ENCODE measurements at places on chromosomes 12 and 14.

DNA sequence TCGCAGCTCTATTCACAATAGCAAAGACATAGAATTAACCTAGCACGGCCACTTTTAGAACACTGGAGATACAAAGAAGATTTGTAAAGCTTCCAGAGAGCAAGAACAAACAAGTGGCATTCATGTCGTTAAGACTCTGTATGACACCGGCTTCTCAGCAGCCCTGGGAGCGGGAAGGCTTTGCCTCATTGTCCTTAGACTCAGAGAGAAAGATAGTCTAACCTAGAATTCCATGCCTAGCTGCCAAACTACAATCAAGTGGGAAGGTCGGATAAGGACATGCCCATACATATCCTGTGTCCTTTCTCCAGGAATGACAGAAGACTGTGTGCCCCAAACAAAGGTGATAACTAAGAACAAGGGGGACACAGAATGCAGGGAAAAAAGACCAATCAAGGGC lies 1038.3 kb downstream of the BCL11B start:
- no peak for DNase-seq

DNA sequence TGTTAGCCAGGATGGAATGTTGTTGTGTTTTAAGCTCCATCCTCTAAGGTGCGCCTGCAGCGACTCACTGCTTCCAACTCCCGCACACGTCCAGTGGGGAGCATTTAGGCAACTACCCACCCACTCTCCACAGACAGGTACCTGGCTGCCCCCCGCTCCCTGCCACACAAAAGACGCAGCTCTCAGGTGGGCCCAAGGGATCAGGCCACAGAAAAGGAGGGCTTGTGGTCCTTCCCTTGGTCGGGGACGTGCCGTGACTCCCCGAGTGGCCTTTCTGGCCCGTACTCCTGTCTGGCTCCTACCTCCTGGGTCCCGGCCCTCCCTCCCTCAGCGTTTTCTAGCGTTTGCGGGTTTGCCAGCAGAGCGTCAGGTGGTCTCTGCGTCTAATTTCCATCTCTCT lies 16.2 kb downstream of the TEDC1 start:
- no peak for DNase-seq

DNA sequence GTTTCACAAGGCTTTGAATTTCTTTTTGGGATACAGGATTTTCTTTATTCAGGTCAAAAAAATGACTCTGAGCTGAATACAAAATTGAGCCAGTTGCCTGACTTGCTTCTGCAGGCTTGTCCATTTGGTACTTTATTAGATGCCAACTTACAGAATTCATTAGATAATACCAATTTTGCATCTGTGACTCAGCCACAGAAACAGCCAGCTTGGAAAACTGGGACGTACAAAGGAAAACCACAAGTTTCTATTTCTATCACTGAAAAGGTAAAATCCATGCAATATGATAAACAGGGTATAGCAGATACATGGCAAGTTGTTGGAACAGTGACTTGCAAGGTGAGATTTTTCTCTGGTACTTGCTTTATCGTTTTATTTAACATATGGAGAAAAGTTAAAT lies 5.8 kb downstream of the AP5M1 start:
- no peak for DNase-seq

- DNase-seq = no peak
Measured at GRCh38 chr12:51377099-51377984, 13.9 kb downstream of the GALNT6 start.

GRCh38 chr14:89241934-89242651 lies 174.9 kb downstream of the FOXN3 start:
- no peak for DNase-seq

- no peak for DNase-seq
Measured at GRCh38 chr12:104048162-104048561, 1.8 kb downstream of the GLT8D2 start.

- no peak for DNase-seq
Measured at GRCh38 chr12:12997156-12997555, 2.9 kb downstream of the HEBP1 start.

GRCh38 chr12:91180582-91181395 lies 1.8 kb downstream of the DCN start:
- no peak for DNase-seq

DNA sequence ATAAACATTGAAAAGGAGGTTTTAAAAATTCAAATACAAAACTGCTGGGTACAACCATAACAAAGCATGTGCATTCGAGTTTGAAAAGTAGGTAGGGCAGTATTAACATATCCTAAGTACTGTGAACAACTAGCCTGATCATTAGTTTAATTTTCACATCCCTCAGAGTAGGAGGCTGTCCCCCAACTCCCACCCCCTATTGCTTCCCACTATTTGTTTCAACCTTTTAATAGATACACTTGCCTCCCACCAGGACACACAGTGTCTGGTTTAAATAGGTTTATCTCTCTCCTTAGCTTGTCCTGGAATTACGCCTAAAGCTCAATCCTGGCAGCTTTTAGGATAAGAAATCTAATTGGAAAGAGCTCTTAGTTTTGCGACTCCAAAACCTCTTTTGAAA lies 2.1 kb downstream of the TAOK3 start:
- no peak for DNase-seq

GRCh38 chr14:41605550-41606281 lies 960 bp upstream of the LRFN5 start:
- peak; percentile 53 for DNase-seq

DNA sequence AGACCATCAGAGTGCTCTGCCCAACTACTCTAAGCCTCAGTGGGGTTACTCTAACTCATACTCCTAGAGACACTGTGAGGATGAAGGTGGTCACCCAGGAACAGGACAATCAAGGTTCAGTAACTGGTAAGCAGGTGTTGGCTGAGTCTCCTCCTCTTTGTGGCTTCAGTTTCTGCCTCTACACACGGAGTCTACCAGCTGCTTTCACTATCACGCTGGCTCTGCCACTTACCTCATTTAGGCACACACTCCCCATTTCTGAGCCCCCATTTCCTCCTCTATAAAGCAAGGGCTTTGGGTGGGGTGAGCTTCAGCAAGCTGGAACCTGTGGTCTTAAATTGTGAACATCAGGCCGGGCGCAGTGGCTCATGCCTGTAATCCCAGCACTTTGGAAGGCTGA lies 7.3 kb upstream of the TCHP start:
- no peak for DNase-seq

DNA sequence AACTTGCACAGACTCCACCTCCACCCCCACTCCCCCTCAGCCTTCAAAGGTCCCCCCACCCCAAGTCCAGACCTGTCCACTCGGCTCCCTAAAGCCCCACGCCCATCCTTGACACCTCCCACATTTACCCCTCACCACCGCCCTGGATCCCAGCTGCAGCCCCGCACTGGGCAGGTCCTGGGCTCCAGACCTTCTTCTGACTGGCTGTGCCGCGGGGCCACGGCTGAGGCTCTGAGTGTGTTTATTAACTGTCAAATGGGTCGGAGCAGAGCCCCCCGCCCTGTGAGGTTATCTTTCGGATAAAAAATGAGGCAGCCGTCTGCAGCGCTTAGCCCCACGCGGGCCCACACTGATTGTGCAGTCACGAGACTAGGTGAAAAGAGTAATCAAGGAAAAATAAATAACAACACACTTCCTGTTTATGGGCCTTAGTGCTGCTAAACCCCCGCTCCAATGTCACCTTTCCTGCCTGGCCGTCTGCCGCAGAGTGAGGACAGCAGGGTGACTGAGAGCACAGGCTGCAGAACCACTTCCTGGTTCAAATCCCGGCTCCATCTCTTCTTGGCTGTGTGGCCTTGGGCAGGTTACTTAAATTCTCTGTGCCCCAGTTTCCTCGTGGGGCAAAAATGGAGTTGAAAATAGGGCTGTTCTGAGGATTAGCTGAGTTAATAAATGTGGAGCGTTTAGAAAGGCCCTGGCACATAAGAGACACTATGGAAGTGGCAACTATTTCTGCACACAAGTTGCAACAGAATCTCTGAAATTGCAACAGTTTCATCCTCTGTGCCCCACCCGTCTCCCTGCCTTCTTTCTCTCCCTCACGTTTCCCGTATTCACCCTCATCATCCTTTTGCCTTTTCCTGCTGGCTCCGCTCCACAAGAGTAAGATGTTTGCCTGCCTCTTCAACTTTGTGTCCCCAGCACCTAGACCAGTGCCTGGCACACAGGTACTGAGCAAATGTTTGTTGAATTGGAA lies 9.4 kb downstream of the SETD1B start:
- DNase-seq = no peak

DNA sequence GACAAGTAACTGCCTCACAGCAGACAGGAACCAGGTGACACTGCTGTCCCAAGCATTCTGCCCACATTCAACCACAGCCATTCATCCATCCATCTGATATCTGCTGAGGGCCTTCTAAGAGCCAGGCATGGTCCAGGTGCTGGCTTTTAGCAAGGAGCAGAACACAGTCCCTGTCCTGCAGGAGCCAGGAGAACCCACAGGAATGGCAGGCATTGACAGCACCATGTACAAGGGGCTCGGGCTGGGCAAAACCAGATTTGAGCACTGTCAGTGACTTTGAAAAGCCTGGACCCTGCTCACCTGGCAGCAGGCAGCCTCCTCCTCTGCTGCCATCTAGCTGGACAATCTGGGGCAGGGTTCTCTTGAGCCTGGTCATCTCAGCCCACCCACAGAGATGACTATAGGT lies 137.0 kb downstream of the ZFP36L1 start:
- DNase-seq = no peak

GRCh38 chr12:62256408-62257096 lies 3.7 kb upstream of the USP15 start:
- DNase-seq = no peak

- no peak for DNase-seq
Measured at GRCh38 chr14:104700225-104700651, 10.8 kb downstream of the INF2 start.

- no peak for DNase-seq
Measured at GRCh38 chr14:51071857-51072256, 23.0 kb downstream of the TRIM9 start.

DNA sequence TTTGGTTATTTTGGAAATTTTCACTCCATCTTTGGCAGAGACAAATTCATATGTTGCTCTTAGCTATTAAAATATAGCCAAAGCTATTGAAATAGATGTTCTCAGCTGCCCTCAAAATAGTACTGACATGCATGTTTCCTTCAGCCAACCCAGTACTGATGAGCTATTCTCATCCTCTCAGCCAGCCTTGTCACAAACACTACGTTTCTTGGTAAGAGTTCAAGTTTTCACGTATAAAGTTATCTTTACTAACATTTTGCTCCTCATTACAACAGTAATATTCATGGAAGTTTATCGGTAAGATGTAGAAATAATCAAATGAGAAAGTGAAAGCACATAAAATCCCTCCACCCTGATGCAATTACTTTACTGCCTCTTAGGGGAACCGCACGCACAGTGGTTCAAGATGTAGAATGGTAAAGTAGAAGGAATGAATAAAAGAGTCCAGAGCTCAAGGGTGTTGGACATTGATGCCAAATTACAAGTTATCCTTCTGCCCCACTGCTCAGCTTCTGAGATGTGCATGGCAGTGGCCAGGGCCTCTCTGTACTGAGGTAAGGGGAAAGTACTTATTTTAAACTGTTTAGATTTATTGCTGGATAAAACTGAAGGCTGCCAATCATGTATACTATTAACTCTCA lies 20.7 kb downstream of the GCH1 start:
- DNase-seq = no peak

DNA sequence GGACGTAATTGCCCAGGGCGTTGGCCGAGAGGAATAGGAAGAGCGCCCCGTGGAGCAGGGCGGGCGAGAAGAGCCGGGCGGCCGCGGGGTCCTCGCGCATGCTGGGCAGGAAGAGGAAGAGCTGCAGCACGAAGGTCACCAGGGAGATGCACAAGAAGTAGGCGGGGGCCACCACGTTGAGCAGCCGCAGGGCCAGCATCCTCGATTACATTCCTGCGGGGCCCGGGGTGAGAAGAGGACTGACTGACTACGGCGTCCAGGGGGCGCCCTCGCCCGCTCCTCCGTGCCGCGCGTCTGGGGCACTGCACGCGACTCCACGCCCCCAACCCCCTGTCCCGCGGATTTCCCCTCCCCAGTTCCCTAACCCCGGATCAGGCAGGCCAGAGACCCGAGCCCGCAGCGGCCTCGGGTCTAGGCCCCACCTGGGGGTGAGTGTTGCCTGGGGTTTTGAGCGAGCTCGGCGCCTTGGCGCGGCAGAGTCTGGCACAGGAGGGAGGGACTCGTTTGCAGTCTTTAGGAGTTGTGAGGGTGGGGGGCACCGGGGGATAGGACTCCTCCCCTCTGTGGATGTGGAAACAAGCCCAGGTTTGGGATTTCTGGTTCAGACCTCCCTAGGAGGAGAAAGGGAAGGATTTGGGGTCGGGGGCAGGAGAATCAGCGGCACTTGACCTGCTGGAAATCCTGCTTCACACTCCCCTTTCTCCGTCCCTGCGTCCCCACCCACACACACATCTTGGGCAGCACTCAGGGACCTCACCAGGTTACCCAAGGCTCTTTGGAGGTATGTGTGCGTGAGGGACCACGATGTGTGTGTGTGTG lies 1.8 kb downstream of the ZDHHC22 start:
- peak; percentile 84 for DNase-seq

DNA sequence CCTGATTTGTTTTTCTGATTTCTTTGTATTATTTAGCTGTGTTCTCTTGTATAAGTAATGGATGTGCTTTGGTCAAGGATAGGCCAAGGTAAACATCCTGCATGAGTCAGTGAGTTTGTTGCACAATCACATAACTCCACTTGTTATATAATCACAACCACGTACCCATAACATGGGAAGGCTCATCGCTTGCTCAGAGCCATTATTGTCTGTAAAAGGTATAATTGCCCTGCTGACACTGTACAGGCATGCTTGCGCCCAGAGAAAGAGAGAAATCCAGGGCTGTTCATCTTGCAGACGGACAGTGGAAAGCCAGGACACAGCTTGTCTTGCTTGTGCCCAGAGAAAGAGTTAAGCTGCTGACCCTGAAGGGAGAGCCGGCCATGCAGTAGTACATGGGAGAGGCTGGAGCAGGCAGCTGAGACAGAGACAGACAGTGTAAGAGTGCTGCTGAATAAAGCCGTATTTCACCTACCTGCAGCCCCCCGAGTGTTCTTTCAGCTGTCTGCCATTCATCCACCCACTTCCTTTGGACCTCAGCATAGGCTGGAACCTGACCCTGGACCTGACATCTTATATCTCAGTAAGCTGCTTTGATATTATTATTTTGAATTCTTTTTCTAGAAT lies 174.7 kb upstream of the DAAM1 start:
- DNase-seq = no peak

GRCh38 chr12:63822352-63822751 lies 22.1 kb upstream of the SRGAP1 start:
- DNase-seq = no peak

DNA sequence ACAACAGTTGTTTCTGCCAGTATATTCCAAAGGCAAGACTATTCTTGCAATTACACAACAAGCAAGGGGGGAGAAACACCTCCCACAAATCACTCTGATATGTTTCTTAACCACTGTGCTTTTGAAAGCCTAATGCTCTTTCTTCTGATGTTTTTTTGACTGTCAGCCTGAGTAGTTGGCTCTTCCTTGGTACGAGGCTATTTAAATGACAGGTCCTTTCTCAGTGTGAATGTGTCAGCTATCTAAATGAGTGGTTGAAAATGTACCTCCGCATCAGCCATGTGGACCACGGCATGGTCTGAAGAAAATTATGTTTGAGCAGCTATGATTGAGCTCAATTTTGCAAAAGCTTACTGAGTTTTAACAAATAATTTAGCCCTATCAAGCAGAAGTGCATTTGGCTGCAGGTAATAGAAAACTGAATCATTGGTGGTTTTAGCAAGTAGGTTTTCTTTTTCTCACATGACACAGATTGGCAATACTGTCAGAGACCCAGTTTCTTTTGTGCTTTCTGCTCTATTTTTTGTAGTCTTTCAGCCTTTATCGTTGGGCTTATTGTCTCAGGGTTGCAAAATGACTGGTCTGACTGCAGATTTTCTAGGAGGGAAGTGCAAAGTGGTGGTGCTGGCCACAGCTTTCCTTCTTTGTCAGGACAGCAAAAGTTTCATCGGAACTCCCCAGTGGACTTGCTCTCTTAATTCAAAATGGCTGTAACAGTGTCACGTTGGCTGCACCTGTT lies 162.8 kb downstream of the RGS6 start:
- DNase-seq = no peak
